ENCODE measurements at places on chromosomes 3 and 15. TPM values are rescaled to one million over a fixed set of nuclear protein-coding genes. Genes with fewer than 3 reads are reported as not detected.

GRCh38 chr3:38136393-38136776 lies 542 bp downstream of the ACAA1 start:
- no peak for DNase-seq
- peaks cover 61% of the 10 kb centered on the region for H3K4me1 ChIP-seq

- no peaks in the 10 kb centered on the region for H3K4me1 ChIP-seq
- H3K27me3 ChIP-seq: no peaks in the 10 kb centered on the region
Measured at GRCh38 chr15:36282821-36283220, 296.6 kb upstream of the CDIN1 start.

DNA sequence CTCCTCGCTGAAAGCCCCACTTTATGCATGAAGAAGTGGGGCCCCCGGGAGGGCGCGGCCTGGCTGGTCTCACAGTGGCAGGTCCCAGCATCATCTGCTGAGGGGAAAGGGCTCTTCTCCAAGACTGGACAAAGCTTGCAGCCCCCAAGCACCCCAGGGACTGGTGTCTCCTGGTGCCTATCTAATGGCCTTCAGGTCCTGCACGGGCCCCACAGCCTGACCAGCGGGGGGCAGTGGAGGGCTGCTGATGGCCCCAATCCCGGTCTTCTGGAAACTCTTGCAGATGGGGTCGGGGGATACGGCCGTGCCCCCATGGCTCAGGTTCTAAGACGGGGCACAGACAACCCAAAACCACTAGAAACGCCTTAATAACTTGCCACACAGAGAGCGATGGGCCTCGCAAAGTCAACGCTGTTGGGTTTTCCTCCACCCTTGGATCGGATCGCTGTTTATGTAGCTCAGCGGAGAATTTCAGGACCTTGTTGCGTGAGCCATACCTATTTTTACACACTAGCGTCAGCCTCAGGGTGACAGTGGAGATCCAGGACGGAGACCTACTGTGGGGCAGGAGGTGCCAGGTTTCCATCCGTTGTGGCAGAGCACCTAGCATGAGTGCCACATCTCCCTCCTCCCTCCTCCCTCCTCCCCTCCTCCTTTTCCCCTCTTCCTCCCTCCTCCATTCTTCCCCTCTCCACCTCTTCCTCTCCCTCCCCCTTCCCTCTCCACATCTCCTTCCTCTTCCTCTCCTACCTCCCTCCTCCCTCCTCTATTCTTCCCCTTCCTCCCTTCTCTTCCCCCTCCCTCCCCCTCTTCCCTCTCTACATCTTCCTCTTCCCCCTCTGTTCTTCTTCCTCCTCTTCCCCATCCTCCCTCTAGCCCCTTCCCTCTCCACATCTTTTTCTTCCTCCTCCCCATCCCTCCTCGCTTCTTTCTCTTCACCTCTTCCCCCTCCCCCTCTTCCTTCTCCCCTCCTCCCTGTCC lies 79.3 kb upstream of the ALDH1L1 start:
- no peak for DNase-seq
- no peak overlapping the region for H3K4me3 ChIP-seq
- H3K4me1 ChIP-seq: no peaks in the 10 kb centered on the region
- H3K36me3 ChIP-seq: no peaks in the 10 kb centered on the region
- no peak overlapping the region for H3K27ac ChIP-seq

DNA sequence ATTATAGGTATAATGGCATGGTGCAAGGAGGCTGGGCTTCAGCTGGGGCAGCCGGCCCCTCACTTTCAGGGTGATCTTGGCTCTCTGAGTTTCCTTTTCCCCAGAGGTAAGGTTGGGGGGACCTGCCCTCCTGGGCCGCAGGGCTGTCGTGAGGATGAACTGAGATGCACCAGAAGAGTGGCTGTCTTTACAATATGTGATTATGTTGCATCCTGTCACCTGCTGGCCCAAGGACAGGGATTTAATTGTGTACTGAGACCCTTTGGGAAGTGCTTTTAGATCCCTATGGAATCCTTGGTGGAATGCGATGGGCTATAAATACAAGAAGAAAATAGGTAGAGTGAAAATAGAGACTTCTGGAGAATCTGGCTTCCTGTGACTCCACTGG lies 22.1 kb downstream of the ANAPC13 start:
- peak overlapping the region; percentile 71 for H3K27ac ChIP-seq
- no peaks in the 10 kb centered on the region for H3K36me3 ChIP-seq
- no peak for DNase-seq
- peaks cover 46% of the 10 kb centered on the region for H3K4me1 ChIP-seq
- H3K27me3 ChIP-seq: no peaks in the 10 kb centered on the region
- no peak overlapping the region for H3K4me3 ChIP-seq

GRCh38 chr15:67065531-67066005 lies at the start of gene SMAD3:
Gene SMAD3 (plus strand): TSS chr15:67065602. CDS start chr15:67066155, 553 bp downstream.
- DNase-seq: no peak

DNA sequence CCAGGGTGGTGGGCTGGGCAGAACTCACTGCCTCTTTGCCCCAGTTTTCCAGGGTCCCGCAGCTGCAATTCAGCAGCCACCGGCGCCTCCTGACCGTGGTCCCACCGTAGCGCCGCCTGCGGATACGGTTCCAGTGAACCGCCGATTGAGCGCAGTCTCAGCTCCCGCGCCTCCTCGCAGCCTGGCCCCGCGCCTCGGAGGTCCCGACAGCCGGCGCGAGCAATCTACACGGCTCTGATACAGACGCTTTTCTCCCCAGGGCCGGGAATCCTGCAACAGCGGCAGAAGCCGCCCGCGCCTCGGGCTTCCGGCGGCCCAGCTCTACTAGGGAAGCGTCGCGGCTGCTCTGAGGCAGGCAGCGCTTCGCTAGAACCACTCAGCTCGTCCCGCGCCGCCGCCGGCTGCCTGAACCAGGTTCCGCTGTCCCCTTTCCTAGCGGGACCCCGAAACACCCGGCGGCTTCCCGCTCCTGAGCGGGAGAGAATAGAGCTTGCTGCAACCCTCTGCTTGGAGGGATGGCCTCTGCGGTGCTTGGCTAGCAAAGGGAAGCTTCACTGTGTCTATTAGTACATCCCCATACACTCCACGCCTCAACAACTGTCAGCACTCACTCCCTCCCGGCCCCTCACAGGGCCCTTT lies 3.1 kb downstream of the FOXL2NB start:
- peak overlapping the region; percentile 34 for H3K4me3 ChIP-seq
- no peaks in the 10 kb centered on the region for H3K36me3 ChIP-seq
- H3K4me1 ChIP-seq: peaks cover 38% of the 10 kb centered on the region
- peaks cover 10% of the 10 kb centered on the region for H3K27me3 ChIP-seq
- peak overlapping the region; percentile 32 for H3K27ac ChIP-seq
- DNase-seq: no peak

- DNase-seq: no peak
- no peak overlapping the region for H3K27ac ChIP-seq
- H3K4me1 ChIP-seq: no peaks in the 10 kb centered on the region
- H3K4me3 ChIP-seq: no peak overlapping the region
Measured at GRCh38 chr3:98877132-98877531, 24.4 kb downstream of the DCBLD2 start.

- no peak for DNase-seq
- H3K4me3 ChIP-seq: no peak overlapping the region
- H3K4me1 ChIP-seq: peaks cover 5% of the 10 kb centered on the region
- no peak overlapping the region for H3K27ac ChIP-seq
- H3K27me3 ChIP-seq: no peaks in the 10 kb centered on the region
Measured at GRCh38 chr3:186810336-186810996, 4.2 kb upstream of the RFC4 start.

Gene APH1B
- total RNA-seq: 22.8 TPM

Gene ARPP21
- total RNA-seq: not detected

Gene RHCG
- total RNA-seq: 1,938 TPM

Gene CELSR3
- total RNA-seq: 2.2 TPM

Gene ARRDC4
- total RNA-seq: 35.8 TPM

Gene IQCF5
- not detected for total RNA-seq

All from vagina (tissue), 2 donors.